ENCODE measurements at places on chromosomes 13 and 19.

DNA sequence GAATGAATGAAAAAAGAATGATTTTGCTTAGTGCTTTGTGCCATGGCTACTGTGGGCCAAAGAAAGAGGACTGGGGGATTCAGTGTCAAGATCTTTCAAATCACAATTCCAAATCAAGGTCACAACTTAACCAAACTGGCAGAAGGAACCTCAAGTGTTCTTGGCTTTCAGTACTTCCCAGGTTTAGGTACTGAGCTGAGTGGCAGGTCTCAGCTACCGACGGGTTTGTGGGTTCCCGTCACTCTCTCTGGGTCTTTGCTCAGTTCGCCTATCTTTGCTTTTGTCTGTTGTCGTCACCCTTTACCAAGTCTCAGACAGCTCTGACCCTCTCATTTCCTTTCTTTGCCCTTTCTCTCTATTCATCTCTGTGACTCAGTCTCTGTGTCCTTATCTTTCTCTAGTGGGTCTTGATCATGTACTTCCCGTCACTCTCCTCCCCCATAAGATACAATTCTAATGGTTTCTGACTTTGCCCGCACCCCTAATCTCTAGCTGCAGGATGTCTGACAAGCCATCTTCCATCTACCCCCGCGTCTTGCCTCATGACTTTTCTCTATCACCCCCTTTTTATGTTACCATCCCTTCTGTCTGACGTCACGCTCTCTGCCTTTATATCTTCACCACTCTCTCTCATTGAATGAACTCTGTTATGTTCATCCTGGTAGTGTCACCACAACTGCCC, 33.3 kb upstream of the LRRC4B start:
- H3K36me3 ChIP-seq = no peaks in the 10 kb centered on the region
- H3K4me1 ChIP-seq = no peaks in the 10 kb centered on the region
- peaks cover 46% of the 10 kb centered on the region for H3K27me3 ChIP-seq
- DNase-seq = no peak
- no peak overlapping the region for H3K27ac ChIP-seq

DNA sequence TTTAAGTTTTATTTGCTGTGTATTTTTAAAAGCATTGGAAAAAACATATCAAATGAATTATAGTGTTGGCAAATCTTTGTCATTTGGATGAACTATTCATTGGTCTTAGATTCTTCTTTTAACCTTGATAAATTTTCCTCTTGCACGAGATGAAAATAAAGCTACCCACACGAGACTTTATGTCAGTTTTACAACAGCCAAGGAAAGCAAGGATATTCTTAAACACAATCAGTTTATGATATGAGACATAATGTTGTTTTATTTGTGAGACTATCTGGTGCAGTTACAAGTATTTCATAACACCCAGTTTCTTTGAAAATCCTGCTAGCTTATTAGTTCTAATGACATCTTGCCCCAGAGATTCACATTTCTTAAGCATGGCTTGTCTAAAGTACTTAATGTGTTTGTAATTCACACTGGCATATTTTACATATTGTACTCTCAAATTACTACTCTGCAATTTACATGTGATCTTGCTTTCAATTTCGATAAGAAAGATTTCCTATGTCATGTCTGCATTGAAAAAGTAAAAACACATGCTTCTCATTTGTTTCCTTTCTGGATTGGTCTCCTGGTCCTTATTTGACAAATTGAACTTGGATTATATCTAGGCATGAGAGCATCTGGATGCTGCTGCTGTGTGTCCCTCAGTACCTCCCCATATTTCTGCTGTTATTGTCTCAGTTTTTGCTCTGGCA, 955.5 kb upstream of the PCDH9 start:
- no peaks in the 10 kb centered on the region for H3K27me3 ChIP-seq
- peaks cover 2% of the 10 kb centered on the region for H3K4me1 ChIP-seq
- no peaks in the 10 kb centered on the region for H3K36me3 ChIP-seq
- H3K4me3 ChIP-seq = no peak overlapping the region
- H3K27ac ChIP-seq = no peak overlapping the region

DNA sequence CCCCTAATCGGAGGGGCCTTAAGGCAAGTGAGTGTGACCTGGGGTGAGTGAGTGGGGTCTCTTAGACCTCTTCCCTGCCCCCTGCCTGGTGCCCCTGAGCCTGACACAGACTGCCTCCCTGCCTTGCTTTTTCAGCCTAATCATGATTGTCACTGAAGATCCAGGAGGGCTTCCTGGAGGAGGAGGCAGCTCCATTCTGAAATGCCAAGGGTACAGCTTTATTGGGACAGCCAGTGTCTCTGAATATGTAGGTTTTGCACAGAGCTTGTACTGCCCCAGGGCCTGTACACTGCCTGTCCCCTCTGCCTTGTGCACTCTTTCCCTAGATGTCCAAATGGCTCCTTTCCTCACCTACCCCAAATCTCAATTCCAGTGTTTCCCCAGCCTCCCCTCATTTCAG, 26.1 kb upstream of the SEMA6B start:
- H3K36me3 ChIP-seq = peaks cover 5% of the 10 kb centered on the region
- H3K27ac ChIP-seq = no peak overlapping the region
- no peak overlapping the region for H3K4me3 ChIP-seq
- H3K27me3 ChIP-seq = peaks cover 43% of the 10 kb centered on the region
- DNase-seq = no peak
- H3K4me1 ChIP-seq = peaks cover 11% of the 10 kb centered on the region

DNA sequence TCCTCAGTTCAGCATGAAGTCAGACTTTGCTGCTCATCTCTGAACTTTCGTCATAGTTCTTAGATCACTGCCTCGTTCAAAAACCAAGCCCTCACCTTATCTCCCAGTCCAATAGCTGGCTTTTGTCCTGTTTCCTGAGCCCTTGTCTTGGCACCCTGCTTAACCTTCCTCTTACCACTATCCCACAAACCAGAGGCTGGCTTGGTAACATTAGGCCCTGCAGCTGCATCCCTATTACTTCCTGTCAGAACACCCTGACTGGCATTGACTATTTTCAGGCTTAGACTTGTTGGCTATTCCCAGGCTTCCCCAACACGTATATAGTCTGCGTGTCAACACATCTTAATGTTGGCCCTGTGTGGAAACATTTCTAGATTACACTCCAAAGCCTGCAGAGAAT, 172.4 kb downstream of the VWA8 start:
- no peaks in the 10 kb centered on the region for H3K36me3 ChIP-seq
- DNase-seq = no peak
- no peak overlapping the region for H3K27ac ChIP-seq
- H3K27me3 ChIP-seq = no peaks in the 10 kb centered on the region

GRCh38 chr19:49889687-49890348, 6.9 kb downstream of the IL4I1 start:
- H3K27me3 ChIP-seq = peaks cover 17% of the 10 kb centered on the region
- no peak overlapping the region for H3K27ac ChIP-seq
- no peak for DNase-seq
- peaks cover 27% of the 10 kb centered on the region for H3K36me3 ChIP-seq
- no peaks in the 10 kb centered on the region for H3K4me1 ChIP-seq

GRCh38 chr13:48235341-48236135, 2.5 kb downstream of the ITM2B start:
- H3K36me3 ChIP-seq = peaks cover 33% of the 10 kb centered on the region
- peak; percentile 22 for DNase-seq
- peak overlapping the region; percentile 74 for H3K4me3 ChIP-seq
- H3K4me1 ChIP-seq = peaks cover 38% of the 10 kb centered on the region

GRCh38 chr19:49056101-49056901, 1.2 kb downstream of the CGB7 start:
- peaks cover 20% of the 10 kb centered on the region for H3K4me1 ChIP-seq
- peaks cover 16% of the 10 kb centered on the region for H3K27me3 ChIP-seq
- peak; percentile 85 for DNase-seq
- H3K4me3 ChIP-seq = peak overlapping the region; percentile 95

- H3K36me3 ChIP-seq = peaks cover 6% of the 10 kb centered on the region
- H3K27me3 ChIP-seq = no peaks in the 10 kb centered on the region
- no peaks in the 10 kb centered on the region for H3K4me1 ChIP-seq
- no peak overlapping the region for H3K27ac ChIP-seq
Observed at GRCh38 chr19:5250127-5250659, 90.4 kb downstream of the PTPRS start.

- no peak overlapping the region for H3K27ac ChIP-seq
- peaks cover 39% of the 10 kb centered on the region for H3K4me1 ChIP-seq
- peaks cover 40% of the 10 kb centered on the region for H3K27me3 ChIP-seq
Observed at GRCh38 chr19:46206176-46206575, 23.4 kb upstream of the IGFL1 start.

DNA sequence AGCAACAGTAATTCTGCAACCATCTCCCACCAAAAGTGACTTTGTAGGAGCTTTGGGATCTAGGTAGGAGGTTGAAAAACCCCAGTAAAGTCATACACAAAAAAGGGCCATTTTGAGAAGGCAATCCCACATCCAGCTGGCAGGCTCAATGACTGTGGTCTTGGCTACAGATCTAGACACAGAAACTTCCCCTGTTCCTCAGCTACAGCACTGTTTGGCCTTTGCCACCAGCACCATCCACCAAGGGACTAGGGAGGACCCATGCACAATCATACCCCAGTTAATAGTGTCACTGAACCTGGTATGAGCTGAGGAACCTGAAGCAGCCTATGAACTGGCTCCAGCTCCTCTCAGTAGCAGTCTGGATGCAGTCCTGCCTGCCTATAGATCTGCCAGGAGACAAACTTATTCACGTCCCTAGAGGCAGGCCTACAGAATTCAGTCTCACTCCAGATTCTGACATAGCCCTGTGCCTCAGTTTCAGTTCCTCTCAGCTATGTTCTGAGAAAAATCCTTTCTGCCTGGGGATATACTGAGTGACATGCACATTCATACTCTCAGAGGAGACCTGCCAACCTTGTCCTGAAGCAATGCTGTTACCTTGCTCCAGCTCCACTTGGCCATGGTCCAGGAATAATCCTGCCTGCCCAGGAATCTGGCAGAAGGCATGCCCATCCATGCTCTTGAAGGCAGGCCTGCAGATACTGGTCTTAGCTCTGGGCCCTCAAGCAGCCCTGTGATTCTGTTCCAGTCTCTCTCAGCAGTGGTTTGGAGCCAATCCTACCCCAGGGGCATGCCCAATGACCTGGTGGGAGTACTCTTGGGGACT, 2048.3 kb upstream of the PCDH20 start:
- no peaks in the 10 kb centered on the region for H3K36me3 ChIP-seq
- no peak for DNase-seq
- no peaks in the 10 kb centered on the region for H3K27me3 ChIP-seq
- no peaks in the 10 kb centered on the region for H3K4me1 ChIP-seq
- H3K4me3 ChIP-seq = no peak overlapping the region

GRCh38 chr13:84744203-84744602, 861.9 kb upstream of the SLITRK1 start:
- H3K4me3 ChIP-seq = no peak overlapping the region
- no peak overlapping the region for H3K27ac ChIP-seq
- no peaks in the 10 kb centered on the region for H3K36me3 ChIP-seq
- H3K4me1 ChIP-seq = no peaks in the 10 kb centered on the region

DNA sequence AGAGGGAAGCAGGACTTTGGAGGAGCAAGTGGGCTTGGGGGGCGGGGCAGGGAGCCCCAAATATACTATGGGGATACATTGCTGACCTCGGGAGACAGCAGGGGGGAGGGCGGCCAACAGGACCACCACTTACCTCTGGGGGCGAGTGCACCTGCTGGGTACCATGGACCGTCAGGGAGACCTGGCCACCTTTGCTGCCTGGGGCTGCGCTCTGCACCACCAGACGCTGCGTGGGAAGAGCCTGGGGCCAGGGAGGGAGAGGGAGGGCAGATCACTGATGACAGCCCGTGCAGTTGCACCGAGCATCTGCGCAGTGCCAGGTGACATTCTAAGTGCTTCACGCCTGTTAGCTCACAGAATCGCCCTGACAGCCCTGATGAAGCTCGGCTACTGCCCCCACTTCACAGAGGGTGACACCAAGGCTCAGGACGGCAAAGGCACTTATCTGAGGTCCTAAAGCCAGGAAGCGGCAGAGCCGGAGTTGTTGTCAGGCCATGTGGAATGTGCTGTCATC, 24.1 kb downstream of the RFX1 start:
- H3K27ac ChIP-seq = no peak overlapping the region
- H3K4me3 ChIP-seq = no peak overlapping the region
- H3K4me1 ChIP-seq = no peaks in the 10 kb centered on the region
- H3K27me3 ChIP-seq = no peaks in the 10 kb centered on the region
- DNase-seq = no peak
- H3K36me3 ChIP-seq = no peaks in the 10 kb centered on the region

- no peaks in the 10 kb centered on the region for H3K27me3 ChIP-seq
- peak overlapping the region; percentile 72 for H3K27ac ChIP-seq
- H3K4me1 ChIP-seq = peaks cover 57% of the 10 kb centered on the region
- H3K4me3 ChIP-seq = peak overlapping the region; percentile 82
- DNase-seq = peak; percentile 24
Observed at GRCh38 chr19:6718741-6719539, 1.5 kb downstream of the C3 start.

Data from Calu3 (cell line).